ENCODE measurements at places on chromosomes 2 and 18.

DNA sequence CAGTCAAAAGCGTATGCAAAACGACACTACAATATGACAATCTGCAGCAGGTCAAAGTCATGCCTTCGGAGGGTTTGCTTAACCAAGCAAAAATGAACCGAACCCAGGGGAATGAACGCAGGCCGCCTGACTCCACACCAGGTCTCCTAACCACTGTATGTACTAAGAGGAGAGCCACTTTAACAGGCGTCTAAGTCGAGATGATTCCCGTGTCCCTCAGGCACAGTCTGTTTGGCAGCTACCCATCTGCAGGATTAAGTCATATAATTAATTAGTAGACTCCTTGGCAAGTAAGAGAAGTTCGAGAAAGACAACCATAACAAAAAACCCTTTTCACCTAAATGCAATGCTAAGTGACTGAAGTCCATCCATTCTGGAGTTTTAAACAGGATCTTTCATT lies 15.2 kb downstream of the CYB5A start:
- DNase-seq: no peak

- no peak for DNase-seq
Measured at GRCh38 chr2:120442541-120442922, 96.6 kb downstream of the INHBB start.

DNA sequence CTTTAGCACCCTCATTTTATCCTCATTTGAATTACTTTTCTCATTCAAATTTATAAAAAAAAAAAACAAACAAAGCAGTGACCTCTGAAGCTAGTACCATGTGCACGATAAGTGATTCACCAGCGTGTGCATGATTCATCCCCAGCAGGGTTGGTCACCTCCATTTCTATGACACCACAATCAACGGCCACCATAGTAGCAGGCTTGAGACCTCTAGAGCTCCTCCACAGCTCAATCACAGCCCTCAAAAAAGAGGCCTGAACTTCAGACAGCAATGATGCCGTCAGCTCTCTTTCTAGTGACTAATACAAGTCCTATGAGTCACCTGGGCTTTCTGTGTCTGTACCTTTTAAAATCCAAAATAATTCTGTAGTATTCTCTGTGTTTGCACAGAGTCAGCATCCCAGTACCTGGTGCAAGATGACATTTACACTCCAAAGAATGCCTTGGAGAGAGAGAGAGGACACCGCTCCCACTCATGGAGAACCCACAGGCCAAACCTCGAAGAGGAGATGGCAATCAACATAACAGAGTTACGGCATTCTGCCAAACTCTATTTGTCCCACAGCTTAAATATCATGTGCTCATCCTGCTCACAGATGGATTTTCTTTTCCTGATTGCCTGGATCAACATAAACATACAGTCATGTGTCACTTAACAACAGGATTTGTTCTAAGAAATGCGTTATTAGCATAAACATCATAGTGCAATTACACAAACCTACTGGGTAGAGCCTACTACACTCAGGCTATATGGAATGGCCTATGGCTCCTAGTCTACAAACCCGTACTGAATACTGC lies 58.7 kb downstream of the L3MBTL4 start:
- no peak for DNase-seq

- DNase-seq: no peak
Measured at GRCh38 chr2:17482651-17483050, 35.6 kb downstream of the RAD51AP2 start.

All from stimulated activated CD8-positive, alpha-beta memory T cell treated with anti-CD3 and anti-CD28 coated beads, Interleukin-15, amount 100 ng/mL, for 1 hour (primary cell).